Left ventricle myocardium superior (tissue), 1 donor: ENCODE measurements at places on chromosomes 1 and 21. TPM values are rescaled to one million over a fixed set of nuclear protein-coding genes. Genes with fewer than 3 reads are reported as not detected.

DNA sequence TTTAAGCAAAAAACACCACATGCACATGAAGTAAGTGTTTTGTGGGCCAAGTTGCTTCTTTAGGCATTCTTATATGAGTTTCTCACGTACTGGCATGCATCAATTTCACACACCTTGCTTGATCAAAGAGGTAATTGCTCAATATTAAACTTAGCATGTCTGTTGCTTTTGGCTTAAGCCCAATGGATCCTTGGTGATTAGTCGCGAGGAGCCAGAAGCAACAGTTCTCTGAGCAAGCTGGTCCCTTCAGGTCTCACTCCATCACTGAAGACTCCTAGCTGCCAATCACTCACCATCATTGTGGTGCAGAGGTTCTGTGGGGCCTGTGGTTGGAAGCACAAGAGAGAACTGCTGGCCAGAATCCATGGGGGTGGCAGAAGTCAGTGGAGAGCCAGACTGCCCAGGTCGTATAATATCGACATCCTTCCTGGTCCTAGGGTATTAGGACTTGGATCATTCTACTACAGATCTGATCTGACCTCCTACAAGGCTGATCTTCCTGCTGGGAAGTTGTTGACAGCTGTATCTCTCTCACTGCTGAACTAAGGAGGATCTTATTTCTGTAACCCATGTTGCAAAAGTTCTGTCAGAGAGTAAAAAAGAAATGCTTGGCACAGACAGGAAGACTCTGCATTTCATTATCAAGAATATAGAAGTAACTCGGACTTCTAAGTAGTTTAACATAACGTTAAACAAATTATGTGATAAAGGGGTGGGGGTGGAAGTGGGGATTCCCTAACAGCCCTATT, 140.5 kb downstream of the NTPCR start:
- DNase-seq, result no peak

GRCh38 chr1:184827600-184828368, 73.1 kb upstream of the EDEM3 start:
- no peak for DNase-seq

GRCh38 chr1:53430779-53431178, 28.4 kb upstream of the DMRTB1 start:
- no peak for DNase-seq

GRCh38 chr1:186541003-186541402, 80.1 kb upstream of the PDC start:
- no peak for DNase-seq

GRCh38 chr1:19310061-19310460, 1.9 kb downstream of the AKR7A2 start:
- DNase-seq, result no peak

- no peak for DNase-seq
Measured at GRCh38 chr1:156372265-156372586, 3.2 kb downstream of the RHBG start.

AADACL3 gene
- not detected for total RNA-seq

DNA sequence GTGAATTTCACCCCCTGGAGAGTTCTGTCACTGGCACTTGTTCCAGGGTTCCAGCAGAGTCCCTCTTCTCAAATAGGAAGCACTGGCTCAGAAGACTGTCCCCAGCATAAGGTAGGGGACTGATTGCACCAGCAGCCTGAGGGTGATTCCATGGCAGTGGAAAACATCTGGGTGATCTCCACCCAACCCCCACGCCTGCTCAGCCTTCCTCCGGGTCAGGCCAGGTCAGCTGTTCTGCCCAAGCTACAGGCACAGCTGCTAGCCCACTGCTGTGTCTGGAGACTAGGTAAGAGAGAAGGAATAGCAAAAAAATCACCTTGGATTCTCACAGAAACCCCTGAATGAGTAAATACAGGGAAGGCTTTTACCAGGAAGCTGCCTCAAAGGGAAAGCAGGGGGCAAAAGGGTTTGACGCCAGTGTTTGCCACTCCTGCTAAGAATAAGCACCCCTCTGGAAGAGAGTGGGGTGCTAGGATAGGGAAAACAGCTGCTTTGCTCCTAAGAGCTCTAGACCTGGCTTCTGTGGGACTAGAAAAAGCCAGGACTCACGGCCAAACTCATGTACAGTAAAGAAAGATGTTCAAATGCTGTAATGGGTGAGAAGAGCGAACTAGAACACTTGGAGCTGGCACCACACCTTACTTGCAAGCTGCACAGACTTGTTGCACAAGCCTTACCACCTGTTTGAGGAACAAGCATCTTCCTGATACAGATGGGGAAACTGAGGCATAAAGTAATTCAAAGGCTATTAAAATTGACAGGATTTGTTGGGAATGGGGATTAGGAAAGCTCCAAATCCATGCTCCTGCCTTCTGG, 1.0 kb upstream of the DENND2D start:
- peak; percentile 37 for DNase-seq

- no peak for DNase-seq
Measured at GRCh38 chr21:43926196-43926595, 61.2 kb downstream of the AGPAT3 start.

DNA sequence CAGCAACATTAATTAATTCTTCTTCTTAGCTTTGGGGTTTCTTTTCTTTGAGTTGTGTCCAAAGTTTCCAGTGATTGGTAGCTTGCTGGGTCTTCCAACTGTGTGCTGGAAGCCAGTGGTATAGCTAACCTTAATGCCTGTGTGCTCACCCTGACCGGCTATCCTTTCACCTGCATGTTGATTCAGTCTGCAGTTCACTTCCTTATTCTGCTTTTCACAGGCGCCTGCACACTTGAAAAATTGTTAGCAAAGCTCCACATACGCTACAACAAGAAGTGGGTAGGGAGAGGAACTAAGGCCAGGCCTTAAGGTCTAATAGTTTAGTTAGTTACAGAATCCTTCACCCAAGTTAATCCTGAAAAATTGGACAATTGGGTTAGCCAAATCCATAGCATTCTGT, 35.7 kb downstream of the NCF2 start:
- no peak for DNase-seq

DNA sequence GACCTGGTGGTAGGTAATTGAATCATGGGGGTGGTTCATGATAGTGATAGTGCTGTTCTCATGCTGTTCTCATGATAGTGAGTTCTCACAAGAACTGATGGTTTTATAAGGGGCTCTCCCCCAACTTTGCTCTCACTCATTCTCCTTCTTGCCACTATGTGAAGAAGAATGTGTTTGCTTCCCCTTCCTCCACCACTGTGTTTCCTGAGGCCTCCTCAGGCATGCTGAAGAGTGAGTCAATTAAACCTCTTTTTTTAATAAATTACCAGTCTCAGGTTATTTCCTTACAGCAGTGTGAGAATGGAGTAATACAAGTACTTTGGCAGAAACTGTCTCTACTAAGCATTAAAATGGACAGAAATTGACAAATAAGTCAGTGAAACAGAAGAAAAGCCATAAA, 21.6 kb downstream of the RAB3GAP2 start:
- no peak for DNase-seq

FALEC gene
- total RNA-seq, result not detected

DNA sequence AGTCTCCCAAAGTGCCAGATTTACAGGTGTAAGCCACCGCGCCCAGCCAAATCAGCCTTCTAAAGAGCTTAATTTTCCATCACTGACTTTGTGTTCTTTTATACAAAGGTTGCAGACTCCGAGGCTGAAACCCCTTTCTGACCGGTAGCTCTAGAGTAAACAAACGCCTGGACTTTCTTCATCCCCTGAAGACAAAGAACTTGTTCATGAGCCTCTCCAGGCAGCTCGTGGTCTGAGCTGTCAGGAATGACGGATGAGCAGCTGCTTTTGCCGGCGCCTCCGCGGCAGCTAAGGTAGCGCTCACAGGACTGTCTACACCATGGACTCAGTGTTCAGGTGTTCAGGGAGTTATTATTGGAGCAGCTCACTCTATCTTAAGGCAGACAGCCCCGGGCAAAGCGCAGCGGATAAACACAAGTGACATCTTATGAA, 128.5 kb upstream of the ERRFI1 start:
- no peak for DNase-seq
